ENCODE measurements at places on chromosomes 6 and 20.
A peak's percentile ranks its signal among the peaks of the same experiment; 100 is the strongest.

- DNase-seq = no peak
Measured at GRCh38 chr6:1059596-1059995, 252.3 kb upstream of the FOXQ1 start.

DNA sequence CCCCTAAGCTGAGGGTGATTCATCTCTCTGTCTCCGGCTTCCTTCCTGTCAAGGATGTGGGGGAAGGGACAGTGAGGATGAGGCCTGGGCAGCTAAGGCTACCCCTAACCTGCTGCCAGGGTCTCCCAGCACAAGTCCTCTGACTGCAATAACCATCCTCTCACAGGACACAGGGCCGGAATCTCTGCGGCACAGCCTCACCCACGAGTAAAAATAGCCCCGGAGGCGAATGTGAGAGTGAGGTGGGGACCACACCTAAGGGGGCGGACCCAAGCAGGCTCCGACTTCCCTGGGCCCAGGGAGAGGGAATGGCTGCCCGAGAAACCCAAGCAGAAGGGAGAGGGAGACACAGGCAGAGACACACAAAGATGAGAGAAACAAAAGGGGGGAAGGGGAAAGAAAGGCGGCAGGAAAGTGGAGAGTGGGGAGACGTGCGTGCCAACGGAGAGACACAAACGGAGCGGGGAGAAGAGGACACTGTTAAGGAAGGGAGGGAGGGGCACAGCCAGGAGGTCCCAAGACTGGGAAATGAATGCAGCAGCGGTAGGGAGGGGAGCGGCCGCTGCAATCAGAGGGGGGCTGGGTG lies 1.4 kb downstream of the CLIC1 start:
- peak; percentile 87 for DNase-seq

GRCh38 chr6:148867862-148868261 lies 121.0 kb downstream of the UST start:
- no peak for DNase-seq

- no peak for DNase-seq
Measured at GRCh38 chr6:155090166-155090565, 95.1 kb downstream of the TIAM2 start.

DNA sequence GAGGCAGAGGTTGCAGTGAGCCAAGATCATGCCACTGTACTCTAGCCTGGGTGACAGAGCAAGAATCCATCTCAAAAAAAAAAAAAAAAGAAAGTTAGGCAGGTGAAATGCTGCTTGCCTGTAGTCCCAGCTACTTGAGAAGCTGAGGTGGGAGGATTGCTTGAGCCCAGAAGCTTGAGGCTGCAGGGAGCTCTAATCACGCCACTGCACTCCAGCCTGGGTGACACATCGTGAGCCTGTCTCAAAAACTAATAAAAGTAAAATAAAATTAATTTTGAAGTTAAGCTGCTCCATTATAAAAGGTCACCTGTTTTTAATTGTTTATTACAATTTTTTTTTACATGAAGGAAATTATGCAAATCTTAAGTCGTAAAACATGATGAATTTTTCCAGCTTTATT lies 23.2 kb upstream of the SAMHD1 start:
- no peak for DNase-seq

All from endodermal cell (in vitro differentiated cells).